ENCODE measurements at places on chromosomes 12 and 14.
A peak's percentile ranks its signal among the peaks of the same experiment; 100 is the strongest.

DNA sequence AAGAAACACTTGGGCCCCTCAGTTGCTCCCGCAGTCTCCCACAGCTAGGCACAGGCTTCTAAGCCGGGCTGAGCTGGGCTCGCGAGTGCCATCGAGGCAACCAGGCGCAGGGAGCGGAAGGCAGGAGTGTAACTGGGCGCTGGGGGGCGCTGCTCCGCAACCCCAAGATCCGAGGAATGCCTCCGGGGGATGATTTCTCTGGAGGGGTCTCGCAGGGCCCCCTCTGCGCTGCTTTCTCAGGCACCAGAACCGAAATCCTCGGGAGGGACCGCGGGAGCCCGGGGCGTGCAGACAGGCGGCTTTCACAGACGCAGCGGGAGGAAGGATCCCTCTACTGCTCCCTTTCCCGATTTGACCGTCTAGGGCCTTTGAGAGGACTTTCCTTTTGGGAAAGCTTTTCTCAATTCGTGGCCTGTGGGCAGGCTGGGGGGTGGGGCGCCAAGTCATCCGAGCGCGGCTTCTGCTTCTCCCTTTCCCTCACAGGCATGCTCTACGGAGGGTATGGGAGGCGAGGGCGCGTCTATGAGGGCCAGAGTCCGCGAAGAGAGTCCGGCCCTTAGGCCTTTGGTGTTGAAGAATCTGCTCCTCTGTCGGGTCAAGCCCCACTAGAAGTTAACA lies 4.3 kb upstream of the NKX2-1 start:
- DNase-seq = no peak

- no peak for DNase-seq
Measured at GRCh38 chr12:73612551-73612950, 925.1 kb upstream of the ATXN7L3B start.

GRCh38 chr12:18400186-18400585 lies 138.9 kb downstream of the PIK3C2G start:
- no peak for DNase-seq

- no peak for DNase-seq
Measured at GRCh38 chr12:1418144-1418543, 176.2 kb downstream of the FBXL14 start.

DNA sequence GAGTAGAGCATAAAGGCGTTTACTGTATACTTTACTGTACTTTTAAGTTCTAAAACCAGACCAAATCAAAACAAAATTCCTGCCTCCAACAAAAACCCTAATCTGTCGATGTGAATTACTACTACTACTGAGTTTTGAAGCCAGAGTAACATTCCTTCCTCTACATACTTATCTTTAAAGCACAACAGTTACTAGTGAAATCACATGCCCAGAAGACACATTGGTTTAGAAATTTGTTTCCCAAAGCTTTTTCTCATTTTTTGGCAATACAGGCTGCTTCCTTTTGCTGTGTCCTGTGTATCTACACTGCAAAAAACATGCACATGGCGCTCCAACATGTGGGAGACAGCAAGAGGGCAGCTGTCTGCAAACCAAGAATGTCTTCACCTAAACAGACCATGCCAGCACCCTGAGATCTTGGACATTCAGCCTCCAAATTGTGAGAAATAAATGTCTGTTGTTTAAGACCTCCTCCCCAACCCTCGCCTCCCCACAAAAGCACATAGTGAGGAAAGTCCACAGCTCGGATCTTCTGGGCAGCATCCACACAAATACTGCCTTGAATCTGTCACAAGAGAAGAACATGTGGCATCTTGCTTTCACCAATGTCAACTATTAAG lies 21.1 kb downstream of the SETD3 start:
- DNase-seq = no peak

DNA sequence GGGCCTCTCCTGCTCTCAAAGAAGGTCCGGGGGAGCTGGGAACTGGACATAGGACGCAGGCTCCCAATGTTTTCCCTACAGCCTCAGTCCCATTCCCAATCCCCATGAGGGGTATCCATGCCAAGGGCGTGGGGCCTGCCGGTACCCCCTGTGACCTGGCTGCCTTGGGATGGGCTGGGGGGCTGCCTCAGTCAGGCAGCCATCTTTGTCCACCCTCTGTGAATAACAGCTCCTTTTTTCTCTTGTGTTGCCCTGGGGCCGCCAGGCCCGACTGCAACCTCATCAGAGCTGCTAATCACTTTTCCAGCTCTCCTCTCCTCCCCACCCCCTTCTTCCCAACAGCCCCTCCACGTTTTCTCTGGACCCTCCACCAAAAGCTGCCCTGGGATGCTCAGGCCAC lies 11.2 kb downstream of the FIGNL2 start:
- DNase-seq = no peak

- no peak for DNase-seq
Measured at GRCh38 chr12:28097221-28097620, 93.0 kb upstream of the CCDC91 start.

- no peak for DNase-seq
Measured at GRCh38 chr12:11863478-11863906, 207.2 kb upstream of the BCL2L14 start.

GRCh38 chr14:105414456-105415371 lies 4.9 kb upstream of the MTA1 start:
- DNase-seq = peak; percentile 55

DNA sequence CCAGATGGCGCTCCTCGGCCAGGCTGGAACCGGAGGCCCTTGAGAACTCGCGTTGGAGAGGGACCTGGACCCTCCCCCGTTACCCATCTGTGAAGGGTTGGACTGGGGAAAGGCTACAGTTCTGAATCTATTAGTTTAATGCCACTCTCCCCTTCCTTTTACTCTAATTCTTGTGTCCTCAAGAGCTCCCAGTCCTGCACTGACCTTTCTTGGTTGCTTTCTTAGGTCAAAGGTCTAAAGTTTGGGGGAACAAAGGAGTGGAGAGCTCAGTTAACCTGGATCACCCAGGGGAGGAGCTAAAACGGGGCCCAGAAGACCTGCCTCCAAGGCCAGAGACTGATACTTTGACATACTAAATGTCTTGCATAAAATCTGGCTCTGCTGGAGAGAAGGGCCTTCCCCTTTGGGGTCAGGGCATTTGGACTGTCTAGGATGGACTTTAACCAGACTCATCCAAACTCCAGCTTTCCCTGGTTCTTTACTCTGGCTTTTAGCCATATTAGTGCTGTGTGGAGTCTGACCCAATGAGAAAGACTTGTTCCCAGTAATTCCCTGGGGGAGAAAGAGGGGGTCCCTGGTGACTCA lies 923 bp upstream of the MLF2 start:
- no peak for DNase-seq

GRCh38 chr14:100732766-100733100 lies 6.0 kb downstream of the DLK1 start:
- DNase-seq = no peak

- DNase-seq = peak; percentile 80
Measured at GRCh38 chr14:24678801-24679247, 44.8 kb upstream of the GZMB start.

- no peak for DNase-seq
Measured at GRCh38 chr14:66507181-66507721, 696 bp upstream of the GPHN start.

- no peak for DNase-seq
Measured at GRCh38 chr12:15142711-15143110, 78.5 kb downstream of the RERG start.

- no peak for DNase-seq
Measured at GRCh38 chr12:13200841-13201240, 4.3 kb downstream of the EMP1 start.

GRCh38 chr12:83823386-83824045 lies 1089.1 kb downstream of the SLC6A15 start:
- DNase-seq = peak; percentile 21

GRCh38 chr12:119182701-119183493 lies 4.2 kb downstream of the HSPB8 start:
- no peak for DNase-seq

- DNase-seq = no peak
Measured at GRCh38 chr12:124726596-124727263, 136.9 kb downstream of the SCARB1 start.

GRCh38 chr14:25537846-25538455 lies 488.0 kb upstream of the STXBP6 start:
- DNase-seq = no peak

- no peak for DNase-seq
Measured at GRCh38 chr12:68259318-68259940, 6.0 kb upstream of the IL22 start.

DNA sequence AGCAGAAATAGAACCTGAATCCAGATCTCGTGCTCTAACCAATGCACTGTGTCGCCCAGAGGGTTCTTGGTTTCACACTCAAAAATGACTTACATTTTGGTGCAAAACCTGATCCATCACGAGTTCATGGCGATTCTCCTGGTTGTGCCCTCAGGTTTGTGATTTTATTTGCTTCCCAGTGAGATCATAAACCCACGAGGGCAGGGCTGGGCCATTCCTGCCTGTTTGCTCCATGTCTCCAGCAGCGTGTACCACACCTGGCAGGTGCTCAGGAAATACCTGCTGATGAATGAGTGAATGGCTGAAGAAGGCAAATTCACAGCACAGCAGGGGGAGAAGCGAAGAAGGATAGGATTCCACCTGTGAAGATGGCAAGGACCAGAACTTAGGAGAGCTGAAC lies 9.4 kb downstream of the ACACB start:
- DNase-seq = no peak

- peak; percentile 13 for DNase-seq
Measured at GRCh38 chr12:121992059-121992879, 29.4 kb upstream of the BCL7A start.

DNA sequence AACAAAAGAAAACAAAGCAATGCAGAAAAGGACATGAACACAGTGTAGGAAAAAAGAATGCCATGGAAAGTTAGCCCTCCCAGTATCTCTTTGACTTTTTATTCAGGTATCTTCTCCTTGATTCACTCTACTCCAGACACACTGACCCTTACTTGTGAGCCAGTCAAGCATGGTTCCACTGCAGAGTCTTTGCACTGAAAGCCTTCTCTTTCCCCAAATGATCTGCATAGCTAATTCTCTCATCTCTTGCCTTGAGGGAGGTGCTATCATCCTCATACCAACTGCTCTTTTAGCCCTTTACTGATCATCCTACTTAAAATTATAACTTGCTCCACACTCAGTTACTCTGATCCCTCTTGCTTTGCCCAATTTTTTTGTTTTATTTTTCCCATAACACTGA lies 101.2 kb upstream of the SLC16A7 start:
- no peak for DNase-seq

DNA sequence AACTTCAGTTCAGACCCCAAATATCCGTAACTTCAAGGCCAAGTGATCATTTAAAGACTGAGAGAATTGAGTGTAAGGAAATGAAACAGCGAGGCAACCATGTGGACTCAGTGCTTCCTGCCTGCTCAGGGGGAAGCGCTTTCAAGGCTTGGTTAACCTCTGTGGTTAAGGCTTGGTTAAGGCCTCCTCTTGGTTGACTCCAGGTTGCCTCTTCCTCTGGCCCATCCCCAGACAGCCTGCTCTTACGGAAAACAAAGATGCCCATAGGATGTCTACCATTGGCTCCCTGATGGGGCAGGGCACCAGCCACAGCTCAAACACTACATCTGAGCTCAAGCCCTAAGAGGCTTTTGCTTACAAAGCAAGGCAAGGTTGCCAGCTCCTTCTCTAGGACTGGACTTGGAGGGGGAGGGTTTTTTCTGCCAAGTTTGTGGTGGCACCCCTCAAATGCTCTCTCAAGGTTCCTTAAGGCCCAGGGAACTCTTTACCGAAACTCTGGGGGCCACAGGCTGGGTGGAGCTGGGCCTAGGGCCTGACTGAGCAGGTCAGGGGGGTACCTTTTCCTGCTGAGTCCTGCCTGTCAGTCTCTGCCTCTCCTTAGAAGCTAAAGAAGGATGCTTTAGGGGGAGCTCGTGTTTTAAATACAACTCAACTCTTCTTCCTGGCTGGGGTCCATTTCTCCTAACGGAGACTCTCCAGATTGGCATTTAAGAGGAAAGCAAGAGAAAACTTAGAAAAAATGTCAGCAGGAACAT lies 13.7 kb downstream of the COL2A1 start:
- DNase-seq = peak; percentile 62

- no peak for DNase-seq
Measured at GRCh38 chr12:46910830-46911229, 85.0 kb upstream of the SLC38A4 start.

Data from CD4-positive, alpha-beta memory T cell (primary cell).